ENCODE measurements at places on chromosomes 6 and 20.

GRCh38 chr6:54173089-54173488 lies 61.8 kb downstream of the MLIP start:
- DNase-seq = no peak

DNA sequence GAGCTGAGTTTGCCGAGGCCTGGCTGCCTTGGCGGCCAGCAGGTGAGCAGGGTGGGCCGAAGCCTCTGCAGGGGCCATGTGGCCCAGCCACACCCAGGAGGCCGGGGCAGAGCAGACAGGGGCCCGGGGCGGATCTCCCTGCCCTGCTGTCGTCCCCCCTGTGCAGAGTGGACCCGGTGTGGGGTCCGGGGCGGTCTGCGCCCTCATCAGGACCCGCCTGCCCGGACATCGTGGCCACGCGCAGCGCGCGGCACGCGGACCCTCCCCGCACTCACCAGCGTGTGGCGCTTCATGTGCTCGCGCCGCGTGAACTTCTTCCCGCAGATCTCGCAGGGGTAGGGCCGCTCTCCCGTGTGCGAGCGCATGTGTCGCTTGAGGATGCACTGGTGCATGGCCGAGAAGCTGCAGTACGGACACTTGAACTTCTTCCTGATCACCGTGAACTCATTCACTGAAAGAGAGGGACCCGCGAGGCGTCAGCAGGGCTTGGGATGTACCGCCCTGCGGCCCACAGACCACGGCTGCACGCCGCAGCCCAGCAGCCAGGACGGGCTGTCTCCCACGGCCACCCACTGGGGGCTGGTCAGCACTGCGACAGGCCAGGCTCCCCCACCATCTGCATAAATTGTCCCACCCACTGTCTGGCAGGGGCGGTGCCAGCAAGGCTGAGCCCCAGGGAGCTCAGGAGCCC lies 13.0 kb downstream of the SLC2A4RG start:
- no peak for DNase-seq

DNA sequence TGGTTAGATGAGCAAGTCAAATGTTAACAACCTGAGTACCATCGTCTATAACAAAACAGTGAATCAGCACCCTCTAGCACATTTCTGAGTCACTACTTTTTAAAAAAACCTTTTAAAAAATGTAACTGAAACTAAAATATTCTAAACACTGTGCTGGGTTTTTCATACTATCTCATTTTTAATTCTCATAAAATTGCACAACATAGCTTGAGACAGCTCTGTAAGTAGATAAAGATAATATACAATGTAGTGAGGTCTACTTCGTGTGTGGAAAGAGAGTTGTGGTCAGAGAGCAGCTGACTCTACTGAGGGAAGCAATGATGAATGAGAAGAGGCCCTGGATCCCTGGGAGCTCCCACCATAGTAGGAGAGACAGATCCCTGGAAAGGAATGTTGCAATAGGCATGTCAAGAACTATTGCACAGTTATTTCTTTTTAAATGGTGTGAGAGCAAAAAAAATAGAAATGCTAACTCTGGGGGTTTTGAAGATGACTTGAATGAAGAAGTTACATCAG lies 13.6 kb upstream of the CALHM6 start:
- peak; percentile 65 for DNase-seq

- DNase-seq = peak; percentile 68
Measured at GRCh38 chr6:48985025-48985424, 478.0 kb downstream of the MMUT start.

DNA sequence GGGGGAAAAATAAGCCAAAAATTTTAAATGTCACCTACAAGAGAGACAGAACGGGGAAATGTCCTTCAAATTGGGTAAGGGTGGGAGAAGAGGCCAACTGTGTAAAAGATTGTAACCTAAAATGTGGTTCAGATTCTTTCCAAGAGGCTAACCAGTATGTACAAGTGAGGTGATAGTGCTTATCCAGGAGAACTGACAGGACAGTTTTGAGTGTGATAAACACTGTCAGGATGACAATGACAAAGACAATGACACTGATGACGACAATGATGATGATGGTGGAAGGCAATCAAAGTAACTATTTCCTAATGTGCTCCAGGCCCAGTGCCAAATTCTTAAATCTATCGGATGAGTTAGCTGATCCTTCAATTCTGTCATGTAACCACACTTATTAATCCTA lies 57.3 kb downstream of the TASP1 start:
- DNase-seq = no peak

DNA sequence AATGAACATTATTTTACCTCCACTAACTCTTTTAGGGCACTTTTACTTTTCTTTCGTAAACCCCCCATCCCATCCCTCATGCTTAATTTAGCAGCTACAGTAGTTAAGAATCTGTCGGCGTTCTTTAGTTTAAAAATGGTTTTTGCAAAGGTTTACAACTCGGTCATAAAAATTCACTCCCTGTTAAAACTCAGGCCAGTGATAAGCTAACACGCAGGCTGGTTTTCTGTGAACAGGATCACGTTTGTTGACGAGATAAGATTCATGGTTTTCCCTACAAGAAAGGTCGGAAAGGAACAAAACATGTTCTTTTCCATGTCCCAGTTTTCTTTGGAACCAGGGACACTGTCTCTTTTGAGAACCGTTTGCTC lies 101.1 kb downstream of the TOX2 start:
- no peak for DNase-seq

GRCh38 chr6:35669451-35670045 lies 19.2 kb downstream of the FKBP5 start:
- peak; percentile 39 for DNase-seq
